ENCODE measurements at places on chromosomes 5 and 9.

- peak; percentile 4 for DNase-seq
Measured at GRCh38 chr9:73683862-73684591, 532.4 kb downstream of the ANXA1 start.

DNA sequence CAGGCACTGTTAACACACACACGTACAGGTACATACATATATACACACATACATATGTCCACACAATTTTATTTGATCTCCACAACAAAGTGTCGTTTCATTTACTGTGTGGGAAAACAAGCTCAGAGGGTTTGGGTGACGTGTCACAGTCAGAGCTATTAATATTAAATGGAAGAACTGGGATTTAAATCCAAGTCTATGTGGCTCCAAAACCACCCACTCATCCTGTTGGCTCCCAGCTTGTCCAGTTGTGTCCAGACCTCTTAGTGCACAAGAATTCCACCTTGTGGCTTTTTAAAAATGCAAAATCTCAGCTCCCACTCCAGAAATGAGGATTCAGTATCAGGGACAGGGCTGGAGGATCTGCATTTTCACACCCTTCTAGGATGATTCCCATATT lies 52.3 kb upstream of the PTPDC1 start:
- DNase-seq = no peak

GRCh38 chr5:151679421-151680155 lies 7.1 kb downstream of the SPARC start:
- DNase-seq = no peak

GRCh38 chr5:179763215-179763945 lies 30.4 kb upstream of the LTC4S start:
- DNase-seq = peak; percentile 84

DNA sequence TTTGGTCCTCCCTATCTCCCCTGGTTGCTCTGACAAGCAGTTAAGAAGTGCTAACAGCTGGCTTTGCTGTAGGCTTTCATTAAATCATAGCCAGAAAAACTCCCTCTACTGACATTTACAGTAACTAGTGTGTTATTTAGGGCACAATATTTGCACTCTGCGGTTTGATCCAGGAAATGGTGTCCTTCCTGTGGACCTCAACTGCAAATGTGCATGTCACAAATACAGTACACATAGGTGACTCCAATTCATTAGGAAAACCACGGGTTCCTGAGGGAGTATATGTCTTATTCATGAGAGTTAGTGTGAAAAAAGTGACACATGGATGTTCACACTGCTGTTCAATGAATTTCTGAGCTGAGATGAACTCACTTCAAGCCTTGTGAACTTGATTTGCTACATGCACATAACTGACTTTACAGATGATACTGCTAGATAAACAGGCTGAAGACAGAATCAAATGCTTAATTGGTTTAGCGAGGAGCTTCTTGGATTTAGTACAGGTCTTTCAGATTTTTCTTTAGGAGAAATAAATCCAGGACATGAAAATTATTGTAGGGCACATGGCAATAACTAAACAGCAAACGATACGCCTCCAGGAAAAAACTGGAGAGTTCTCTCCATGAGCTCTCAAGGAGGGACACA lies 281.5 kb downstream of the EFNA5 start:
- no peak for DNase-seq

- DNase-seq = no peak
Measured at GRCh38 chr9:107982001-107982400, 492.4 kb upstream of the KLF4 start.

- no peak for DNase-seq
Measured at GRCh38 chr5:144156767-144157171, 13.7 kb downstream of the YIPF5 start.

GRCh38 chr9:73294336-73294735 lies 142.7 kb downstream of the ANXA1 start:
- no peak for DNase-seq

- DNase-seq = no peak
Measured at GRCh38 chr5:171513591-171513990, 94.1 kb downstream of the FGF18 start.

GRCh38 chr5:113507601-113508000 lies 5.9 kb upstream of the YTHDC2 start:
- DNase-seq = no peak
